MG63 (cell line): ENCODE measurements at places on chromosomes 6 and 20. TPM values are rescaled to one million over a fixed set of nuclear protein-coding genes. Genes with fewer than 3 reads are reported as not detected.

The SPATS1 gene
- not detected in 2 replicates for total RNA-seq

The KLC4 gene
- total RNA-seq = 16.6 and 44.3 TPM in 2 replicates

The COL11A2 gene
- total RNA-seq = 0.99 and 2.6 TPM in 2 replicates

The RAET1L gene
- 1.4 TPM in 1 of 2 replicates, not detected in the other for total RNA-seq

The RALGAPB gene
- total RNA-seq = 6.2 and 13.2 TPM in 2 replicates

The TMEM170B gene
- total RNA-seq = 3.9 and 6.9 TPM in 2 replicates

The MYH7B gene
- total RNA-seq = not detected in 2 replicates

The TMX4 gene
- 6.9 and 8.1 TPM in 2 replicates for total RNA-seq

The WASF1 gene
- 4.7 and 4.8 TPM in 2 replicates for total RNA-seq

The SAMD3 gene
- total RNA-seq = not detected in 2 replicates

The FRK gene
- total RNA-seq = 0.07 and 0.16 TPM in 2 replicates

The BIRC7 gene
- not detected in 2 replicates for total RNA-seq

The MAP3K7 gene
- total RNA-seq = 25.6 and 34.0 TPM in 2 replicates

The SLC25A27 gene
- total RNA-seq = 0.32 and 15.2 TPM in 2 replicates

The JAG1 gene
- 5.3 and 8.2 TPM in 2 replicates for total RNA-seq

The CDH26 gene
- not detected in 2 replicates for total RNA-seq

The EYA4 gene
- 6.1 and 12.0 TPM in 2 replicates for total RNA-seq

The PCSK2 gene
- not detected in 2 replicates for total RNA-seq

The MCHR2 gene
- total RNA-seq = not detected in 2 replicates

The DLK2 gene
- total RNA-seq = 1.5 TPM in 1 of 2 replicates, not detected in the other

The MAFB gene
- 0.52 and 2.6 TPM in 2 replicates for total RNA-seq

The MACROD2 gene
- 0.66 TPM in 1 of 2 replicates, not detected in the other for total RNA-seq

The SLC22A16 gene
- total RNA-seq = not detected in 2 replicates

The HRH3 gene
- not detected in 2 replicates for total RNA-seq

The KHDC1 gene
- total RNA-seq = 2.3 and 3.5 TPM in 2 replicates

The CD83 gene
- 0.89 and 2.2 TPM in 2 replicates for total RNA-seq

The ATP6V1G2 gene
- total RNA-seq = 2.1 and 3.4 TPM in 2 replicates

The KATNA1 gene
- 26.9 and 34.1 TPM in 2 replicates for total RNA-seq

The CD109 gene
- total RNA-seq = 19.1 and 20.7 TPM in 2 replicates

The CHMP4B gene
- total RNA-seq = 73.9 and 82.3 TPM in 2 replicates

The SMLR1 gene
- not detected in 2 replicates for total RNA-seq

The MUC22 gene
- not detected in 2 replicates for total RNA-seq

The TRIM26 gene
- total RNA-seq = 44.3 and 60.7 TPM in 2 replicates

The SIRPA gene
- 37.7 and 38.1 TPM in 2 replicates for total RNA-seq

The RIPPLY2 gene
- total RNA-seq = not detected in 2 replicates

The CYP39A1 gene
- 0.10 TPM in 1 of 2 replicates, not detected in the other for total RNA-seq

The AKAP12 gene
- total RNA-seq = 5.7 and 7.9 TPM in 2 replicates

The NRN1 gene
- 36.5 and 44.1 TPM in 2 replicates for total RNA-seq

The ANKRD66 gene
- not detected in 2 replicates for total RNA-seq

The RNGTT gene
- 28.4 and 30.6 TPM in 2 replicates for total RNA-seq

The SLC22A3 gene
- 0.32 TPM in 1 of 2 replicates, not detected in the other for total RNA-seq

The DOP1A gene
- total RNA-seq = 5.2 and 32.3 TPM in 2 replicates

The ANGPT4 gene
- total RNA-seq = not detected in 2 replicates

The SLC23A2 gene
- total RNA-seq = 5.1 and 5.9 TPM in 2 replicates

The SALL4 gene
- not detected in 2 replicates for total RNA-seq

The FAM83D gene
- total RNA-seq = 71.5 and 73.9 TPM in 2 replicates
